ENCODE measurements at places on chromosomes 11 and 22.

DNA sequence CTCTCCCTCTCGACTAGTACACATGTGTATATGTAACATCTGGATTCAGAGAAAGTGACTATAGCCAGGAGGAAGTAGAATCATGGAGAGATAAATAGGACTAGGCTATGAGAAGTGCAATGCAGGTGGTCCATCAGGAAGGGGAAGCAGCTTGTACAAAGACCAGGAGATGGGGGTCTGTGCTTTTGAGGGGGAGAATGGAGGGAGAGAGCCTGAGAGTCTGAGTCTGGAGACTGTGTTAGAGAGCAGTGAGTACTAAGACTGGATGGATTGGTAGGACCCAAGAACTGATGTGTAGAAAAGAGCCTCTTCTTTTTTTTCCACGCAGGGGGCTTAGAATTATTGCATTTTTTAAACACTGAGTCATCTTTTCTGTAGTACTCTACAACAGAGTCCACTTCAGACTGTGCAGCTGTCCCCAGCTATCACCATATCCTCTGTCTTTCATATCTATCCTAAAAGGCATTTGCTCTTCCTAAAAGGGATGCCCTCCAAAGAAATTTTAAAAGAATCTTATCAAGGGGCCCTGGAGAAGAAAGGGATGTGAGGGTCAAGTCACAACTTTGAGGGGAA is 80.4 kb downstream of the BDNF start:
- no peak for DNase-seq

DNA sequence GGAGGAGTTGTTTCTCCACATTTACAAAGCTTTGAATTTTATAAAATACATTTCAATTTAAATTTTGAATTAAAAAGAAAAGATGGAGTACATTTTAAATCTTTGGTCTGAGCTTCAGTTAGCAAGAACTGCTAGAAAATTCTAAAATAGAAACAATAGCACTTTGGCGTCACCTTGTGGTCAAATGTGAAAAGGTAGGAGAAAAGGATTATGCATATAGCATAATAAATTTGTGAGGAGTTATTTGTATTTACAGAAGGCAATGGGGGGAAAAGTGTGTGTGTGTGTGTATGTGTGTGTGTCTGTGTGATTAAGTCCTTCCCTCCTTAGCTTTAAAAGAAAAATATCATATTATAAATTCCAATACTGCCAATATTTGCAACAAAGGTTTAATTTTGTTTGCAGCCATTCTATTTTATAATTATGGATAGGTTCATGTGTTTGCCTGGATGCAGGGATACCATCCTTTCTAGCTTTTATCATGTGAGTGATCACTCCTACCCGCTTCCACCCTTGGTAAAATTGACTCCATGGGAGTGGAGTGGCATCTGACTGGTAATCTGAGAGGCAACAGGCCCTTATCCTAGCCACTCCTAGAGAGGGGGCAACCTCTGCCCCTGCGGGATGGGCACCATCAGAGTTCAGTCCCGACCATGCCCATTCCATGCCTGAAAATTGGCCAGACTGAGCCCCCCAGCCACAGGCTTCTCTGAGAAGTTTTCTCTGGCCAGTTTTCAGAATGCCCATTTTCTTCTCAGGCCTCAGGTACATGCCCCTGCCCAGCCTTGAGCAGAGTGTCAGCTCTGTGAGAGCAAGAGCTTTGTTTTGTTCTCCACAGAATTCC is 13.6 kb upstream of the LGR4 start:
- DNase-seq, result peak; percentile 55

DNA sequence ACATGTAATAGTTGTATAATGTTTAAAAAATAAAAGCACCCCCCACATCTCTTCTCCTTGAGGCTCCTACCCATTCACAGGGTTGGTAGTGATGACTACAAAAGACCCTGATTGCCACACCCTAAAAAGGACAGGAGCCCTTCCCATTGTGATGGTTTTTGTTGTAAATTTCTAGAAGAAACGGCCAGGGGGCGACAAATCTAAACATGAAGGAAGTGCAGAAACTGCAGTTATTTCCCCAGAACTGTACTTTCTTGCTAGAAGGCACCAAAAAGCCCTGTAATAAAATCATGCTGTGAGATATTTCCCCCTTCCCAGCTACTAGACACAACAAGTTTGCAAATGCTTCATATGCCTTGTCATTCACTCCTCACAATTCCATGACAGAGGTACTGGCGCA is 10.8 kb downstream of the PRR5L start:
- DNase-seq, result no peak

DNA sequence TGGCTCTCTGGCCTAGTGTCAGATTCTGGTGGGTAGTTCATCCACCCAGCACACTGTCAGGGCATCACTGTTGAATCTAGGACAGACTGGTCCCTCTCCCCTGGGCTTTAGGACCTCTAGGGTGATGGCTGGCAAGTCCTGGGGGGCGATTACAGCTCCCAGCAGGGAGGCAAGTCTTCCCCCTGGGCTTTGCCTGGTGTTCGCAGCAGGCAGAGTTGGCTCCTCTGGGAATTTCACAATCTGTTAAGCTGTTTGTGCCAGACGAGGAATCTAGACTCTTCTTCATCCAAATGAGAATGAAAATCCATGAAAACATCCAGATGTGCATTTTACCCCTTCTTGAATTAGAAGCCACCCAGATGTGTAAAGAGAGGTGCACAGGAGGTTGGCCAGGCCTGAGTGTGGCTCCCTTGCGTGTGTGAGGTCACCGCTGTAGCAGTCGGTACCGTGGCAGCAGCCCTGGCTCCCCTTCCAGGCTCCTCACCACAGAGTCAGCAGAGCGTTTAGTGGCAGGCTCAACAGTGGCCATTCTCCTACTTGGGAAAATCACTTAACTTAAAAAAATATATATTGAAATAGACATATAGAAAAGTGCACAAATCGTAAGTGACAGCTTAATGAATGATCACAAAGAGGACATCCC is 99.9 kb upstream of the TBCEL start:
- no peak for DNase-seq

GRCh38 chr11:74138572-74138971 is 32.2 kb downstream of the C2CD3 start:
- peak; percentile 51 for DNase-seq

- no peak for DNase-seq
These were observed 65.0 kb downstream of the LRP5 start for GRCh38 chr11:68377389-68377795.

GRCh38 chr11:101913656-101914055 is 1.2 kb upstream of the CEP126 start:
- no peak for DNase-seq

- DNase-seq, result no peak
These were observed 125.5 kb upstream of the MTMR2 start for GRCh38 chr11:96049426-96049825.

DNA sequence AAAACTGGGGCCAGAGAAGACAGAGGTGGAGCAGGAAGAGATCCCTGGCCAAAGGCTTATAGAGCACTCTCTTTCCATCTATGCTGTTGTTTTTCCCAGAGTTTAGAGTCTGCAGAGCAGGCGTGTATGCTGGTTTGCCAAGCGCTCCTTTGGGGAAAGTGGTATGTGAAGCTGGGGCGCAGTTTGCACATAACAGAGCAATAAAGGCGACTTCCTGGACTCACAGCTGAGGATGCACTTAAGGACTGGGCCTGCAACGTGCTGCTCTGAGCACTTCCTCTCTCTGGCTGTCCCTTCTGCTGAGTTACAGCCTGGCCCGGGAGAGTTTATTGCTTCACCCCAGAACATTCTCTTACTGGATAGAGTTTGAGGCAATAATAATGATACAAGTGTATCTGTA is 41.7 kb downstream of the THAP12 start:
- peak; percentile 93 for DNase-seq

DNA sequence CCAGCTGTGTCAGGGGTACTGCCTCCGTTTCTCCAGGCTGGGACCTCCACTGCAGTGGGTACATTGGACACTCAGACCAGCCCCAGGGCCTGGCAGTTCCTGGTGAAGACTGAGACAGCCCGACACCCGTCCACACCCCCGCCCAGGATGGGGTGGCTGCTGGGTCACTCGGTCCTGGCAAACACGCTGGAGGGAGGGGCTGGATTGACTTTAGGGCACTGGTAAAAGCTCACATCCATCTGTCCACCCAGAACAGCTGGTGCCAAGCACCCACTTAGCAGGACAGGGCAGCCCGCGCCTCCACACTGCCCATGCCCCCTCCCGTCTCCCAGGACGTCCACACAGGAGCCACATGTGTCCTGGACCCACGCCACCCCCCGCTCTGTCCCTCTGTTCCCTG is 10.7 kb upstream of the TBX1 start:
- no peak for DNase-seq

- DNase-seq, result no peak
These were observed 20.6 kb upstream of the ST3GAL4 start for GRCh38 chr11:126334659-126335462.

DNA sequence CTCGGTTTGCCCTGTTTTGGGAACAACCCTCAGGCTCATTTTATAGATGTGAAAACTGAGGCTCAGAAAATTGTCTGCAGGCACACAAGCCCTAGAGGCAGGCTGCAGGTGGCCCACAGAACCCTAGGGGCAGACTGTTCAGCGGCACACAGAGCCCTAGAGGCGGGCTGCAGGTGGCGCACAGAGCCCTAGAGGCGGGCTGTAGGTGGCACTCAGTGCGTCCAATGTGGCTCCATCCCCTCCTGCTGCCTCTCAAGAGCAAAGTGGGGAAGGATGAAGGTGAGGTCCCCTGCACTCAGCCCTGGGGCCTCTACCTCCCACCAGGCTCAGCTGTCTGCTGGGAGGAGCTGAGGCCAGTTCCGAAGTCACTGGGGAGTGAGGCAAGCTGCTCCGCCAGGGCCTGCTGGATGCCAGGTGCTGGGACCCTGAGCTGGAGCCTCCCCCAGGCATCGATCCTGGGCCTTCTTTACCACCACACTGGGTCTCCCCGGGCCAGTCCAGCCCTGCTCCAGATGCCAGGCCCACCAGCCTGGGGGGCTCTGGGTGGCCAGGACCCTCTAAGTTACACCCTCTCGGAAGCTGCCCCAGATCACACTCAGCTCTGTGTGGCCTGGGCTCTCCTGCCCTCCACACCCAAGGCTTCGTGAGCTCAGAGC is 2.3 kb downstream of the ACY3 start:
- no peak for DNase-seq

- peak; percentile 23 for DNase-seq
These were observed 60.2 kb upstream of the WNT11 start for GRCh38 chr11:76266286-76267100.

GRCh38 chr11:34492806-34493414 is 20.7 kb downstream of the ELF5 start:
- peak; percentile 45 for DNase-seq

DNA sequence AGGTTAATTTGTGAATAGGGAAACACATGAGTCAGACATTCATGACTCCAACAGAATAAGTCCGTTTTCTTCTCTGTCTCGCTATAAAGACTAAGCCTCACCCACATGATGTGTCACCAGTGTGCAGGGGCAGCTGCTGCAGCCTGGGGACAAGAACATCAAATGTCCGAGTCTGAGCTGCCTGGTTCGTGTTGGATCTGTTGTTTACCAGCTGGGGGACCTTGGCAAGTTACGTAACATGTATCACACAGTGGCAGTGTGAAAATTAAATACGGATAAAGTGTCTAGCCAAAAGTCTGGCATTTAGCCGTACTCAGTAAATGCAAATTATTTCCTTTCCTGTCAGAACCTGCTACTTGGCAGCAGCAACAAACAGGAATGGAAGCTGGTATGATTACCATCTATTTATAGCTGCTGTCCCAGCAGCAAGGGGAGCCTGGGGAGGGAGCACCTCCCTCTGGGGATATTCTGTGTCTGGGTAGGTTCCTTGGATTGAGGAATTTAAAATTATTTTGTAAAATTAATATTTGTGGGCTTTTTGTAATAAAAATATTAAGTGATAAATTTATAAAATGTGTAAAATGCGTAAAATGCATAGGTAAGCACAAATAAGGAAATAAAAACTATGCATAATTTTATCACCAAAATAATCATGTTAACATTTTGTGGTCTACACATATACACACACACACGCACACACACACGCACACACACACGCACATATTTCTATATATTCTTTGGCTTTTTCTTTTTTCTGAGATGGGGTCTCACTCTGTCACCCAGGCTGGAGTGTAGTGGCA is 1.3 kb upstream of the CLDN25 start:
- DNase-seq, result peak; percentile 4

DNA sequence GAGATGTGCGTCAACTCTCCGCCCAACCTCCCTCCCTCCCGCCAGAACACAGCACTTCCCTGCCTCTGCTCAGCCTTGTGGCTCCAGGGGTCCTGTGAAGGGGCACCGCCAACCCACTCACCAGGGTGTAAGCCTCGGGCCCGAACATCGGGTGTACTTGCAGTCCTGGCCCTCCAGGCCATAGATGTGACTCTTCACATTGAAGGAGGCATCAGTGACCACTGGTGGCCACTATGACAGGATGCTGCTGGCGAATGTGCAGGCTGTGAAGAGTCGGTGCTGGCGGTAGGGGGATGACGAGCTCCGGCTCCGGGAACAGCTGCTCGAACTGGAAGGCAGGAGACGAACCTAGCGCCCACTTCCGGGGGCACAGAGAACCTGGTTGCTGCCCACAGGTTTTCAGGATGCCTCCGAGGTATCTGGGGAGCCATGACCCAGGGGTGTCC is 97.4 kb downstream of the MED15 start:
- no peak for DNase-seq

DNA sequence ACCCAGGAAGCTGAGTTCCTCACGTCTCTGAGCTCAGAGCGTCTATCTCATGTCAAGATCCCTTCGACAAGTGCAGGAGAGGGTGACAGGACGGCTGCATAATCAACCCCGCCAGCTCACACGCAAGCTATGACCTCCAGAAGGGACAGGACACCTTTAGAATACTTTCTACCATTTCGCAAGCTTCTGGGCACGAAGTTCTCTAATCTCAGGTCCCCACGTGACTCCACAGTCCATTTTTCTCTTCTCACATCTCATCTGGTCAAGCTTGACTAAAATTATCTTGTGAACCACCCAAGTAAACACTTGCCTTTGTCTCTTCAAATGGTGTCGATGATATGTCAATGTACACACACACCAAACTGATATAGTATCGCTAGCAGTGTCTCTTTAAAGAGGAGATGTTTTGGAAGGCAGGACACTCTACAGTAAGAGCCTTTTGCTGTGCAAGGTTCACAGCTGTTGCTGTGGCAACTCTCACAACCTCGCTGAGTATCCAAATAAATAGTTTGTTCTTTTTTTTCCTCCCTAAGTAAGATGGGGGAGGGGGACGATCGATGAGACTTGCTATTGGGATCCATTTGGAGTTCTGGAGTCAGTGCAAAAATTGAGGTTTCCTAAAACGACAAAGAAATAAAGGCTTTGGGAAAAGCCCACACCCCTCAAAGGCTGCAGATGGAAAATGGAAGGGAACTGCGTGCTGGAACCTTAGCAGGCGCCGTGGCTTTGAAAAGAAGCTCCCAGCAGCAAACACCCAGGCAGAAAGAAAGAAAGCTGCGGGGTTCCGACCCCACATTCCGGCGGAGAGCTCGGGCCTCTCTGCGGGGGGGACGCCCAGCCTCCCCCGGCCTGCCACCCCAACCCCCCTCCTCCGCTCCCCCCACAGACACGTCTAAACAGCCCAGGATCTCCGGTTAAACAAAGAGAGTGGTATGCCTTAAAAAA is 215.4 kb upstream of the UBASH3B start:
- DNase-seq, result peak; percentile 58

DNA sequence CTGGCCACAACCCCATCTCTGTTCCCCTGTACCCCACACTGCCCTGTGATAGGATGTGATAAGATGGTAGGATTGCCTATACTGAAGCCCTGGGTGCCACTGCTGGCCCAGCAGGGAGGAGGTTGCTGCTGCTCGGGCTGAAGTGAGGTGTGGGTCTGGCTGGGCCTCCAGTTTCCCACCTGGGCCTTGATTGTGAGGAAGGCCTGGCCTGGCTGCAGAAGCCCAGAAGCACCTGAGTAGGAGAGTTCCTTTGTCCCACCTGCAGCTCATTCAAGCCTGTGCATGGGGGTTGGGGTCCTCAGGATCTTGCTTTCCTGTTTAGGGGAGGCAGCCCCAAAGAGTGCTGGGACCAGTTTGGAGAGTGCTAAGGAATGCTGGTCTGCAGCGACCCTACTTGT is 3.3 kb downstream of the ST3GAL4 start:
- no peak for DNase-seq
